Amniotic stem cell (primary cell): ENCODE measurements at places on chromosomes 6 and 20.
A peak's percentile ranks its signal among the peaks of the same experiment; 100 is the strongest.

- no peak for DNase-seq
Measured at GRCh38 chr6:32807020-32807580, 9.7 kb downstream of the HLA-DOB start.

DNA sequence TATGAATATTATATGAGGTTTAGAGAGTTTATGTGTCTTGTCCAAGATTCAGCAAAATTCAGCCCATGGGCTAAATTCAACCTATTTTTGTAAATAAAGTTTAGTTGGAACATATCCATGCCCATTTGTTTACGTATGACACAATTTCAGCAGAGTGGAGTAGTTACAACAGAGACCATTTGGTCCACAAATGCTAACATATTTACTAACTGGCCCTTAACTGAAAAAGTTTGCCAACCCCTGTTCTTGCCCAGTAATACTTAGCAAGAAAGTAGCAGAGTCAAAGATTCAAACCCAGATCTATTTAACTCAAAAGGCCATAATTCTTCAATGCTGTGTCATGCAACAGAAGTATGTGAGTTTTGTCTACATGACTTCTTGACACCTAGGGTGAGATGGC is 561.0 kb downstream of the PTPRT start:
- no peak for DNase-seq

GRCh38 chr20:19903168-19903811 is 113.9 kb upstream of the NAA20 start:
- no peak for DNase-seq

DNA sequence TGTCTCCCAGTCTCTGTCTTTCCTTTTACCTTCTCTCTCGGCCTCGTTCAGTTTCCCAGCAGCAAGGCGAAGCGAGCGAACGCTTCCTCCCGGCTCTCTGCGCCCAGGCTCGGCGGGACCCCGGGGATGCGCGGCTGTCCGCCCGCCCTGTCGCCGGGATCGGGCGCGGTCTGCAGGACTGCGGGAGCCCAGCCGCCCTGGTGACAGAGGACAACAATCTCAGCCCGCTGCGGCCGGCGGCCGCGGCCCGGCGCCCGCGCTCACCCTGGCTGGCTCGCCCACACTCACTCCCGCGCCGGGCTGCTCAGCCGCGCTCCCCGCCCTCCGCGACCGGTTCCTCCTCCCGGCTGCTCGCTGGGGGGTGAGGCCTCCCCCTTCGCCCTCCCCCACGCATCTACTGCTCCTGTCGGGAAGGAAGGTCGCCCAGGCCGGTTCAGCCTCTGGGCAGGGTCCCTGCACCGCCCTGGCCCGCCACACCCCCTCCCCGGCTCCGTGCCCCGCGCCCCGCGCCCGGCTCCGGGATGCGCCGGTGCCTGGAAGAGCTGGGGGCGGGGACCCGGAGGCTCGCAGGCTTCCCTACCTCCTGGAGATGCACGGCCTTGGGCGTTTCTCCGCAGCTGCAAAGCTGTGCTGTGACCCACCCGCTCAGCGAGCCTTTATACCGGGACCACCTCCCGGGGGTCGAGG is 410 bp downstream of the SYNE1 start:
- no peak for DNase-seq

- DNase-seq, result no peak
Measured at GRCh38 chr6:43089467-43089866, 13.4 kb downstream of the PTK7 start.

GRCh38 chr20:2691663-2692035 is 931 bp upstream of the EBF4 start:
- DNase-seq, result no peak

DNA sequence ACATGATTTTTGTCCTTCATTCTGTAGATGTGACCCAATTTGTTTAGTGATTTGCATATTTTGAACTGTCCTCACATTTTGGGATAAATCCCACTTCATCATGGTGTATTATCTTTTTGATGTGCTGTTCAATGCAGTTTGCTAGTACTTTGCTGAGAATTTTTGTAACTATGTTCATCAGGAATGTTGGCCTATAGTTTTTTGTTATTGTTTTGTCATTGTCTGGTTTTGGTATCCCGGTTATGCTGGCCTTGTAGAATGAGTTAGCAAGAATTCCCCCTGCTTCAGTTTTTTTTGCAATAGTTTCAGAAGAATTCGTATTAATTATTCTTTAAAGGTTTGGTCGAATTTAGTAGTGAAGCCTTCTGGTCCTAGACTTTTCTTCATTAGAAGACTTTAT is 11.9 kb downstream of the KIF25 start:
- DNase-seq, result no peak

GRCh38 chr6:74596588-74596987 is 609.3 kb downstream of the COL12A1 start:
- no peak for DNase-seq

DNA sequence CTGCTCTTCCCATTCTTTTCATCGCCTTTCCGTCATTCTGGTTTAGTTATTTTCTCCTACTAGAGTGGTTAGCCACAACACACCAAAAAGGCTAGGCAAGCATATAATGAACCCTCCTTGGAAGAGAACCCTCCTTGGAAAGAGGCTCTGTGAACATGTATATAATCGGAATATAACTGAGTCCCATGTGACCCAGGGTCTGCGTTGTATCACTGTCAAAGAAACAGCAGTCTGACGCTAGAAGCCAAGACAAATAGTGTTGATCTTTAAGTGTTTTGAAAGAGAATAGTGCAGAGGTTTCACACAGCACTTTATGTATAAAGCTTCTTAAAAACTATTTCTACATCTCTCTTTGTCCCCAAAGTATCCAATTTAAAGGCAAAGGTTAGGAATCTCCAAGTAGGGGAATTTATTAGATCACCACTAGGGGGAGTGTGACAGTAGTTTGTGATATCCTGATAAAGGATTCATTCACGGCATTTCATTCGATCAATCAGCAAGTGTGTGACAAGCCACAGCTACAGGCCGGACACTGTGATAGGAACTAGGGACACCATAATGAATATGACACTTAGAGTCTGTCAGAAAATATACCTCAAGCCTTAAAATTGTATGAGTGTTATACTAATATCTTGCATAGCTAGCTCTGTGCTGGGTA is 395.3 kb downstream of the CD109 start:
- peak; percentile 41 for DNase-seq

DNA sequence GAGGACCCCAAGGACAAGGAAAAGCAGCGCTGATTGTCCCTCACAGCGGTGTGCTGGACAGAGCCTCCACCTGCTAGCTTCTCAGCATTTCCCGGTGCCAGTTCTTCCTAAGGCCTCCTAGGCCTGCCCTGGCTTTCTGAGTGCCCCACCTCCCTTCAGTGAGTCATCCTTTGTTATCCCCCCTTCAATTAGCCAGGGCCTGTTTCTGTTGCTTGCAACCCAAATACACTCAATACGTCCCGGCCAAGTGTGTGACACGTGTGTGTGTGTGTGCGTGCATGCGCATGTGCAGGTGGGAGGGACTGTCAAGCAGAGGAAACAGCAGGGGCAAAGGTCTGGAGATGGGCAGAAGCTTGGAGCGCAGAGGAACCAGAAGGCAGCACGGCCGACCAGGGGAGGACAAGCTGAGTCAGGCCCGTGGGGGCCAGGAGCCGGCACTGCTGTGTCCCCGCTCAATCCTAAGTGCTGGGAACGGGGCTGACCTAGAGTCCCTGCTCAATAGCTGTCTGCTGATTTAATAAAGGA is 159.8 kb downstream of the PREX1 start:
- DNase-seq, result no peak

DNA sequence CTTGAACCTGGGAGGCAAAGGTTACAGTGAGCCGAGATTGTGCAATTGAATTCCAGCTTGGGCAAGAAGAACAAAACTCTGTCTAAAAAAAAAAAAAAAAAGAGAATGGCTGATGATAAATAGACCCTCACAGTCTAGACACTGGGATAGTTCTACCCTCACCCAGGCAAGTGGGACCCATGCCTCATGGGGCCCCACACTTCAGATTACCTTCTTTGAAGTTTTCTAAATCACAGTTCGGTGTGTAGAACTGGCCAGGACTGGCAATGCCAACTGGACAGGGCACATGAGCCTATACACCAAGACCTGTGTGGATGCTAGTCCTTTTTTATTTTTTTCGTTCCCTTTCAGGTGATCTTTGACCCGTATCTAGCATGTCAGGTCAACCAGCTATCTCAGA is 24.3 kb upstream of the VIP start:
- no peak for DNase-seq

DNA sequence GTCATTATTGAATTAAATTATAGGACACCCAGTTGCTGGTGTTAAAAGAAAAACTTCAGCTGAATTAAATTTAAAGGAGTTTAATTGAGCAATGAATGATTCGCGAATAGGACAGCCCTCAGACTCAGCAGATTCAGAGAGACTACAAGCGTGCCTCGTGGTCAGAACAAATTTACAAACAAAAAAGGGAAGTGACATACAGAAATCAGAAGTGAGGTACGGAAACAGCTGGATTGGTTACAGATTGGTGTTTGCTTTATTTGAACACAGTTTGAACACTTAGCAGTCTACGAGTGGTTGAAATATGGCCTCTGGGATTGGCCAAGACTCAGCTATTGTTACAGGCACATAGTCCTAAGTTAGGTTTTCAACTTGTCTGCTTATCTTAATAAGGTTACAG is 25.8 kb upstream of the TNFRSF21 start:
- DNase-seq, result no peak

DNA sequence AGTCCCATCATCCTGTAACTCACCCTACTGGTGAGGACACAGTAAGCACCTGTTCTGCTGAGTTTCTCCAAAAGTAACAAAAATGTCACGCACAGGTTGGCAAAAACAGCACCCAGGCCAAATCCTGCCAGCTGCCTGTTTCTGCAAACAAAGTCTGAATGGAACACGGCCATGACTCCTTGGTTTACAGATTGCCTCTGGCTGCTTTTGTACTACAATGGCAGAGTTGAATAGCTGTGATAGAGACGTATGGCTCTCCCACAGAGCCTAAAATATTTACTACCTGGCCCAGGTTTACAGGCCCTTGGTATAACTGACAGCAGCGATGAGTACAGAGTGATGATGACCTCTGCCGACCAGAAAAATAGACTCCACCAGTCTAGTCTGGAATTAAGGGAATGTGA is 52.6 kb downstream of the CNKSR3 start:
- DNase-seq, result no peak

GRCh38 chr6:128759901-128760300 is 123.0 kb upstream of the LAMA2 start:
- DNase-seq, result no peak

DNA sequence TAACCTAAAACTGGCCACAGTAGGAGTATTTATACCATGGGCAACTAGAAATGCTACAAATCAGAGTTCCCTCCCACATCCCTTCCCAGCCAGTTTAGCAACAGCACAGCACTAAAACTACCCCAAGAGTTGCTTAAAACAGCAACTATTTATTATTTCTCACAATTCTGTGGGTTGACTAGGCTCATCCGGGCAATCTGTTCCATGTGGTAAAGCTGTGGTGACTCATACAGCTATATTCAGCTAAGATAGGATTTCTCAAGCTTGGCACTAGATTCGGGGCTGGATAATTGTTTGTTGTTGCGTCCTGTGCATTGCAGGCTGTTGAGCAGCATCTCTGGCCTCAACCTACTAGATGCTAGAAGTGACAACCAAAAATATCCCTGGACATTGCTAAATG is 8.6 kb upstream of the HECA start:
- peak; percentile 59 for DNase-seq
